ENCODE measurements at places on chromosomes 6 and 20. TPM values are rescaled to one million over a fixed set of nuclear protein-coding genes. Genes with fewer than 3 reads are reported as not detected.

GRCh38 chr20:50127587-50128519 lies 14.9 kb upstream of the UBE2V1 start:
- no peaks in the 10 kb centered on the region for H3K27me3 ChIP-seq
- DNase-seq = no peak

- no peaks in the 10 kb centered on the region for H3K4me1 ChIP-seq
- no peaks in the 10 kb centered on the region for H3K27me3 ChIP-seq
- no peak for DNase-seq
- no peak overlapping the region for H3K27ac ChIP-seq
- H3K4me3 ChIP-seq = no peak overlapping the region
These were observed 82.9 kb upstream of the TSHZ2 start for GRCh38 chr20:52889225-52889624.

- H3K27me3 ChIP-seq = no peaks in the 10 kb centered on the region
- H3K27ac ChIP-seq = no peak overlapping the region
- H3K36me3 ChIP-seq = peaks cover 2% of the 10 kb centered on the region
- H3K4me1 ChIP-seq = peaks cover 6% of the 10 kb centered on the region
- DNase-seq = peak; percentile 8
These were observed 19.8 kb downstream of the THBS2 start for GRCh38 chr6:169233832-169234231.

DNA sequence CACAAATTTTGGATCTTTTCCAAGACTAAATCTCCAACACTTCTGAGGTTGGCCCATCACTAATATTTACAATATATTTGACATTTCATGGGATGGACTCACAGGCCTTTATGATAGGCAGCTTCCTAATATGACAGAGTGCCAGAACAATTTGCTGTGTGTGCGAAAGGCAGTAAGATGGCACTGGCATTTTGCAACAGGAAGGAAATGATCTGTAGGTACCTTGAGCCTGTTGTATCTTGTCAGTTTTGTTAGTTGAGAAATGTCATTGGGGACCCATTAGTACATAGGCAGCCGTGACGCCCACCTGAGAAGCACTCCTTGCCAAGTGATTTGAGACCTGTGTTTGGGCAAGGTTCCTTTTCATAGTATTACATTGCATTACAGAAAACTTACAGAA lies 153.4 kb upstream of the HEY2 start:
- no peaks in the 10 kb centered on the region for H3K4me1 ChIP-seq
- H3K36me3 ChIP-seq = no peaks in the 10 kb centered on the region
- DNase-seq = no peak
- no peak overlapping the region for H3K4me3 ChIP-seq

DNA sequence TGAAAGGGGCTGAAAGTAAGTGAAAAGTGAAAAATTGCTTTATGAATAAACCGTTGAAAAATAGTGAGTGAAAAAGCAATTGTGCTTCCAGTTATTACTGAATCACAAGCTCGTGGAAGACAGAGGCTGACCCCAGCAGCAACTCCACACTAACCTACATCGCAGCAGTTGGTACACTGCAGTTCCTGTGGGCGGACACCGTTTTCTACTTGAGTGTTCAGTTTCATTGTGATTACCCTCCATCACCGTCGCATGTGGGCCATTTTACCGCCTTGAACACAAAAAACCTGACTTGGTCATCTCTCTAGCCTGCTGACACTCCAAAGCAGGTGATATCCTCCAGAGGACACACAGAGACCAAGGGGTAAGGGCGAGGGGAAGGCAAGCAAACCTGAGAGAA lies 28.4 kb downstream of the PRDM1 start:
- H3K27ac ChIP-seq = no peak overlapping the region
- DNase-seq = no peak
- H3K36me3 ChIP-seq = no peaks in the 10 kb centered on the region
- no peaks in the 10 kb centered on the region for H3K4me1 ChIP-seq
- no peak overlapping the region for H3K4me3 ChIP-seq

GRCh38 chr20:37903317-37904007 lies 535 bp downstream of the VSTM2L start:
- H3K36me3 ChIP-seq = no peaks in the 10 kb centered on the region
- H3K4me1 ChIP-seq = peaks cover 3% of the 10 kb centered on the region
- H3K4me3 ChIP-seq = no peak overlapping the region
- DNase-seq = no peak
- H3K27ac ChIP-seq = no peak overlapping the region
- H3K27me3 ChIP-seq = no peaks in the 10 kb centered on the region

- DNase-seq = no peak
- no peak overlapping the region for H3K27ac ChIP-seq
- H3K27me3 ChIP-seq = no peaks in the 10 kb centered on the region
- H3K36me3 ChIP-seq = no peaks in the 10 kb centered on the region
- H3K4me3 ChIP-seq = no peak overlapping the region
These were observed 43.5 kb downstream of the PREX1 start for GRCh38 chr20:48784273-48784641.

DNA sequence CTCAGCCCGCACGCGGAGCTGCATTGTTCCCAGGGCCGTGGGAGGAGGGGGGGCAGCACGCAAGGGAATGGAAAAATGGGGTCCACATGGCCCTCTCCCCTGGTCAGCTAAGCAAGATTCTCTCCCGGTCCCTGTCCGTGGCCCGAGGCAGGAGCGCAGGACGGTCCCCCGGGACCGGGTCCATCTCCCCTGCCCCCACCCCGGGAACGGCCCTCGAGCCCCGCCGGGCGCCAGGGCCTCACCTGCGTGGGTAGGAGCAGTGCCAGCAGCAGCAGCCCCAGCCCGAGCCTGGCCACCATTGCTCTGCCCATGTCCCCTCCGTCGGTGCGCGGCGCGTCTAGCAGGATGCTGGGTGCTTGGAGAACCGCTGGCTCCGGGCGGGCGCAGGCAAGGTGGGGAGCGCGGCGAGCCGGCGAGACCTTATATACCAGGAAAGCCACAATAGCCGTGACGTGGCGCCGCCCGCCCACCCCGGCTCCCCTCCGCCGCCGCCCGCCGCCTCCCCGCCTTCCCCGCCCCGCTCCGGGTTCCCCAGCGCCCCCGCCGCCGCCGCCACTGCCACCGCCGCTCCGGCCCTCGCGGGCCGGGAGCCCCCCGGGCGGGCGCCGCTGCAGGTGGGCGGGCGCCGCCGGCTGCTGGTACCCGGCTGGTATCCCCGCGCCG lies at the start of gene CD24:
CD24 (minus strand) TSS at position 394 of the 663 bp plus-strand sequence; CDS start at position 311, 83 bp downstream.
- DNase-seq = peak; percentile 13
- H3K4me1 ChIP-seq = peaks cover 2% of the 10 kb centered on the region
- H3K4me3 ChIP-seq = peak within 1 kb of the TSS; percentile 47
- no peaks in the 10 kb centered on the region for H3K27me3 ChIP-seq
- H3K27ac ChIP-seq = no peak within 1 kb of the TSS

DNA sequence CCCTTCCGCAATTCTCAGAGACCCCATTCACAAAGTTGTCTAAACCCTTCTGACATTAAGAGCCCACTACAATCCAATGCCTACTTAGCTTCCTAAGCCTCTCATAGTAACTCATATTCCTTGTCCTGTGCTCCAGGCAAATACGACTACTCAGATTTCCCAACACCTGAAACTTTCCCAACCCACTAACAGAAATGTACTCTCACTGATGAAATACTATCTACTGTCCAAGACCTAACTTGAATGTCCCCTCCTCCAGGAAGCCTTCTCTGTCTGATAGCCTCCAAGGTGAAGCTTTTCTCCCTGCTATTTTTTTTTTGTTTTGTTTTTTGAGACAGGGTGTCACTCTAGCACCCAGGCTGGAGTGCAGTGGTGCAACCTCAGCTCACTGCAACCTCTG lies 30.4 kb downstream of the GPLD1 start:
- H3K27me3 ChIP-seq = no peaks in the 10 kb centered on the region
- no peak for DNase-seq
- no peak overlapping the region for H3K4me3 ChIP-seq

DNA sequence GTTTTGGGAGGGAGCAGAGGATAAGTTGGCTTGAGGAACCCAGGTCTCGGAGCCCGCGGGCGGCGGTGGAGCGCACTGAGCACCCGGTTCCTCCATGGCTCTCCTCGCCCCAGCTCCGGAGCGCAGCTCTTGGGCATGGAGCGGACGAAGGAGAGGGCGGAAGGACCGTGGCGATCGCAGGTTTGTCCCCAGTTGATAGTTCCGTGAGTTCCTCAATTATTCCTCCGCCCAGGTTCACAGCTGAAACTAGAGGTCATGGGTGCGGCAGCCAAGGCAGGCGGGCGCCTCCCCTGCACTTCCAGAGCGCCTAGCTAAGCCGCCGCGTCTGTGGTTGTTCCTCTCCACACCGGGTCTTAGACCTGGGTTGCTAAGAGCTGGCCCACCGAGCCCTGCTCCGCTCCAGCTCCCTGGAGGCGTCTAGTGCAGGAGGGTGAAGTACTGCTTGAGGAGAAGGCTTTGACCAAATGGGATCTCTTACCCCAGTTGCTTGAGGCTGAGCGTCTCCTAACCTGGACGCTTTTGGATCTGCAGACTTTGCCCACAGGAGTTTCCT lies at the start of gene HTR1B:
HTR1B (minus strand) TSS at position 184 of the 553 bp plus-strand sequence; CDS start at position 96, 88 bp downstream.
- H3K27me3 ChIP-seq = no peaks in the 10 kb centered on the region
- H3K27ac ChIP-seq = no peak within 1 kb of the TSS
- H3K36me3 ChIP-seq = no peaks in the 10 kb centered on the region
- no peak for DNase-seq
- H3K4me3 ChIP-seq = peak within 1 kb of the TSS; percentile 24

SLC16A10 gene
- polyA plus RNA-seq = 0.80 TPM

CSNK2A1 gene
- polyA plus RNA-seq = 145 TPM

POLR3F gene
- polyA plus RNA-seq = 12.3 TPM

SUMO4 gene
- 0.11 TPM for polyA plus RNA-seq
